ENCODE measurements at places on chromosomes 16 and 17.

GRCh38 chr16:83762141-83762991 is 45.4 kb upstream of the HSBP1 start:
- no peak for DNase-seq

DNA sequence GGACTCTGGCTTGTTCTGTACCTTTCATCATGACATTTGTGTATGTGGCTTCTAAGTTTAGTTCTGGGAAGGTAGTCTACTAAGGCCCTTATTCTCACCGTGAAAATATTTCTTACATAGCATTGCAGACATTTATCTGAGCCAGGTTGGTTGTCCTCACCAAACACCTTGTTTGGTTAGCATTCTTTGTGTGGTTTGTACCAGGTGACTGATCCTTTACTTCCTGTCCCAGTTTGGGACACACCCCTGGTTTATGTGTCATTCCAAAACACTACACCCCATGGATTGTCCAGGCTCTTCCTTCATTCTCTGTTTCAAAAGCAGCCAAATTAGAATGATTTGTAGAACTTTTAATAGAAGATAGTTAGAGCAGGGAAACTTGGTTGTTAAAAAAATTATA is 23.2 kb upstream of the DUSP14 start:
- DNase-seq = no peak

- no peak for DNase-seq
Measured at GRCh38 chr17:27247071-27247957, 46.6 kb upstream of the WSB1 start.

DNA sequence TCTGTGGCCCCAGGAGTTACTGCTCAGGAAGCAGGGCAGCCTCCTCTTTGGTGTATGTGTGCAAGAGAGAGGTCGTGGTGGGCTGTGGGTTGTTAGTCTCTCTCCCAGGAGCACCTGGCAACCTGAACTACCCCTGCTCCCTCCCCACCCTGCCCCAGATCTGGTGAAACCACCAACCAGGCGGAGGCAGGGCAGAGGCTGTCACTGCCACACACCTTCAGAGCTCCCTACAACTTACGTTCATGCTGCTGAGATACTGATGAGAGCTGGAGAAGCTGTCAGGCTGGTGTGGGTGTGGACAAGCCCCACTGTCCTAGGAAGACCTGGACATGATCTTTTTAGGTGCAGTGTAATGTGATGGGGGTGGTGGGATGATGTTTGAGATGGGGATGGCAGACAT is 24.3 kb downstream of the GOSR2 start:
- no peak for DNase-seq

- no peak for DNase-seq
Measured at GRCh38 chr17:67035131-67036083, 8.9 kb upstream of the CACNG1 start.

DNA sequence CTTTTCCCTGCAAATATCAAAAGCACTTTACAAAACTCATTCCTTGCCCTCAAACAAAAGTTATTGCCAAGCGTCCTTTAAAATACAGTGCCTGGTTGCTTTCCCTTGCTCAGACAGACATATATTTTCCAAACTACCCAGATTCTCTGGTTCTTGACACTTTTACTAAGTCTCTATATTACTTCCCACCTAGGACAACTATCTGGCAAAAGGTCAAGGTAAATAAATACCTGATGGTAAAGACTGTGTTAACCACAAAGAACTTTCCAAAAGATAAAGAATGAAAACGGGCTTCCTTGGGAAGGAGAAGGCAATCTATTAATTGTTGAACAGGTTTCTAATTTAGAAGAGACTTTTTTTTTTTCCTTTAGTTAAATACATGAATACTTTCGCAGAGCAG is 1.9 kb downstream of the HS3ST3A1 start:
- no peak for DNase-seq

DNA sequence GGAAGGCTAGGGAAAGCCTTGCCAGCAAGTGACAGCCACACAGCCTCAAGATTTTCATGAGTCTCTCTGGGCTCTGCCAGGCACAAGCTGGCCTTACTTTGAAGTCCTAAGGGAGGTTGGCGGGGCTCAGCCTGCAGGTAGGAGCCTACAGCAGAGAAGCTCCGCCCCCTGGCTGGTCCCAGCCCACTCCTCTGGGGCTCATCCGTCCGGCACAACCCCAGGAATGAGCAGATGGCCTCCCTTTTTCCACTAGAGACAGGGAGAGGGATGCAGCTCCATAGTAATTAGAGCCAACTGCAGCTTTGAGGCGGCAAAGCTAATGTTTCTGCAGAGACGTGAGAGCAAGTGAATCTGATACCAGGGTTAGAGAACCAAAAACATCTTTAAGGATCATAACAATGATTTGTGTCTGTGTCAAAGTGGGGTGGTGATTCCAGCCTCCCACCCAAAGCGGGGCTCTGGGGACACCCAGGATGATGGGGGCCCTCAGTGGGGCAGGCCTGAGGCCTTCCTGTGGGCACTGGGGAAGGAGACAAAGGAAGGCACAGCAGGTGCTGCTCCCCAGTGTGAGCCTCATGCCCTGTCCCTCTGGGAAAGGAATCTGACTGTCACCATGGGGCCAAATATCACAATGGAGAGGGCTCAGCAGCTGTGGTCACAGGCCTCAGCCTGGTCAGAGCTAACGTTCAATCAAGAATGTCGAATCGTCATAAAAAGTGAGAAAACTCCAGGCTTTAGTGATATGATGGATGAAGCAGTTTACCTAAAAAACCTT is 61.5 kb downstream of the RBFOX3 start:
- no peak for DNase-seq

GRCh38 chr16:943971-944370 is 26.8 kb downstream of the LMF1 start:
- no peak for DNase-seq

- DNase-seq = no peak
Measured at GRCh38 chr17:49603238-49603637, 27.6 kb downstream of the NXPH3 start.

DNA sequence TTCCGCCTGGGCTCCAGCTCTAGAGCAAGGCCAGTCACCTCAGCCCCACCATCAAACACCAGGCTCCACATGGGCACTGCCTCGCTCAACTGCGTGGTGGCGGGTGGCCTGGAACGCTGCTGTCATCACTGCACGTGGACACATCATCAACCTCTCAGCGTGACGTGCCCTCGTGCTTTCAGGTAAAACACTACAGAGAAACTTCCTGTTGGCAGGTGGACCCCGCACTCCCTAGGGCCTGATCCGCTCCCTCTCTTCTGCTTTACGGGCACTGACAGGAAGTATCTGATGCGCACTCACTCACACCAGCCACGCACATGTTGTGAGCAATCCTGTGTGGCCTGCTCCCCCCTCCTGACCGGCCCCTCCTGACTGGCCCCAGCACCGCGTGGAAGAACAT is 87.4 kb downstream of the ANKRD11 start:
- no peak for DNase-seq

DNA sequence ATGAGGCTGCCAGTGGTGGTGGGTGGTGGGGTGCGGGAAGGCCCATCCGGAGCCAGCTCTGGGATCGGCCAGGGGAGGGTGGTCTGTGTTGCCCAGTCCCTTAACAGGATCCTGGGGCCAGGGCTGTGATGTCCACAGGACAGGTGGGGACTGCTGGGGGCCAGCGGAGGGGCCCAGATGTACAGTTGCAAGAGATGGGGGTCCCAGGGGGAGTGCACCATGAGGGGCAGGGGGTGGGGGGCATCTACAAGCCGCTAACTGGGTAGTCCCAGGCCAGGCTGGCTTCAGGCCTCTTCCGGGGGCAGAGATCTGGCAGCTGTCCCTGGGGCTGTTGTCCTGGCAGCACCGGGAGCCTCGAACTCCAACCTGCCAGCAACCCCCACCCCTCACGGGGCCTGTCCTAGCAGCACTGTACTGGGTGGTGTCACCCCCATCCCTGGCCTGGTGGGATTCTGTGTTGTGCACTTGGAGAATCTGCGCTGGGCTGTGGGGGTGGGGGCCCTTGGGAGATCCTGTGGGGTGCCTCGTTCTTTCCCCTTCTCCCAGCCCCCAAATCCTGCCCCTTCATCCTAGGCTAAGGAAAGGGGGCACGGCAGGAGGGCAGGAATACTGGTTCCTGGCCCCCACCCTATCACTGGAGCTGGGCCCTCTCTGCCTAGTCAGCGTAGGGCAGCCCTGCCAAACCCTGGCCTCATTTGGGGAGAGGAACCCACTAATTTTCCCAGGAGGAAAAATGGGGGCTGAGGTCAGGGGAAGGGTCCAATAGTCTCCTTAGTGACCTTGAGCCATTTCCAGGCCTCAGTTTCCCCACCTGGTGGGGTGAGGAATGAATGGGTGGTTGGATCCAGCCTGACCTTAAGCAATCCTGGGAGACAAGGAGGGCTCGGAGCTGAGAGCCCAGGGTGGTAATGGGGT is 1.4 kb downstream of the MTSS2 start:
- no peak for DNase-seq

DNA sequence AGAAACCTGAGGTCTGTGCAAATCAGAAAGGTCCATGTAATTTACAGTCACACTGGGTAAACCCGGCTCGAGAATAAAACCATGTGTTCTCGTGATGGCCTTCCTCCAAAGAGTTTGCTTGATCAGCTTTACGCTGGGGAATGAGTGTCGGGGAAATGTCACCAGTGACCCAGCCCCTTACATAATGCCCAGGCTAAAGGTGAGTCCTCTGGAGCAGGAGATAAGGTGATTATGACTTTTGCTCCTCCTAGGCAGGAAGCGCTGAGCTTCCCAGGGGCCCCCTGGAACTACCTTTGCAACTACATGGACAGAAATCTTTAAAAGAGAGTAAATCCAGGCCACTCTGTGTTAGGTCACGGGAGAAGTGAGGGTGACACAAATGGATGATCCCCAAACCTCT is 15.7 kb downstream of the SLC6A4 start:
- DNase-seq = no peak

GRCh38 chr17:79011451-79012147 is 2.0 kb upstream of the CANT1 start:
- DNase-seq = no peak

- no peak for DNase-seq
Measured at GRCh38 chr17:6713130-6713917, at the start of gene SLC13A5. Gene SLC13A5 (minus strand): TSS chr17:6713369. CDS start chr17:6713333, 36 bp downstream.

GRCh38 chr17:67244431-67245072 is 444 bp downstream of the HELZ start:
- no peak for DNase-seq

DNA sequence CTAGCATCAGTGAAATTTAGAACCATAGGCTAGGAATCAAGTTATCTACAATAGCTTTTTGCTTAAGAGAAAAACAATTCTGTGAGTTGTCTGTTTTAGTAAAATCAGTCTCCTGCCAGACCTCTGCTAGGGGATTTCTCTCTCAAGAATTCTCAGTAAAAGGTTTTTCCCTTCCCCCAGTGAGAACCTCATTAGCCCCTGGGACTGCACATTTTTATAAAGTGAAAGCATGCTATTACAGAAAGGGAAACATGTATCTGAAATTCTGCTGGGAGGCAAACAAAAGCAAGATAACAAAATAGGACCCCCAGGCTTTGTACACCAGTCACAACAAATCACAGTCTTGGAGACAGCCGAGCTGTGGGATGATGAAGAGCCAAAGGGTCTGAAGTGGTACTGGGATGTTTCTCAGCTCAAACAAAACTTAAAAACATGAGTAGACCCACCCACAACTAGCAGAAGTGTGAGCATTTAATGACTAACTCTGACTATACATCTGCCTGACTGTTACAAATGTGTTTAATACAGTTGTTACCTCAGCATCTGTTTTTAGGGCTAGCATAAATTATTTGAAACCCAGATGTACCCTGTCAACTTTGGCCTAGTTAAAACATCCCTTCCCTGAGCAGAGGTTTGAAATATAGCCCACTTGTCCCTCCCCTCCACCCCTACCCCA is 20.0 kb upstream of the GLG1 start:
- no peak for DNase-seq

GRCh38 chr17:40264458-40265185 is 23.1 kb upstream of the CDC6 start:
- DNase-seq = no peak

GRCh38 chr17:69581061-69581961 is 166.8 kb downstream of the MAP2K6 start:
- no peak for DNase-seq

DNA sequence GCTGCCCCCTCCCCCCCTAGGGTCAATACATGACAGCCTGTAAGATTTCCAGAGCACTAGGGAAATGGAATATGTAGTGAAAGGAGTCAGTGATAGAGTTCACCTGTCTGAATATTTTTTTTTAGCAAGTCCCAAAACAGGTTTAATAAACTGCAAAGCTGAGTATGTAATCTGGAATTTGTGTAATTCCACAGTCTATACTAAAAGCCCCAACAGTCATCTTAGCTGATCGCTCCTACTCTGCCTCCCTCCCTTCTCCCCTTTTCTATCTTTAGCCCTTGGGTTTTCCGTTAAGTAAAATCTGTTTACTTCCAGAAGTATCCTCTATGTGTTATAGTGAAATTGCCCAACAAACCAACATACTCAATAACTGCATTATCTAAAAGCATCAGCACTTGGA is 3.5 kb downstream of the CDH13 start:
- DNase-seq = no peak

- DNase-seq = no peak
Measured at GRCh38 chr17:40538019-40538935, 27.0 kb downstream of the CCR7 start.

- DNase-seq = no peak
Measured at GRCh38 chr17:82923366-82924113, 83.7 kb upstream of the ZNF750 start.

- no peak for DNase-seq
Measured at GRCh38 chr16:27703545-27703944, 153.6 kb downstream of the KATNIP start.

DNA sequence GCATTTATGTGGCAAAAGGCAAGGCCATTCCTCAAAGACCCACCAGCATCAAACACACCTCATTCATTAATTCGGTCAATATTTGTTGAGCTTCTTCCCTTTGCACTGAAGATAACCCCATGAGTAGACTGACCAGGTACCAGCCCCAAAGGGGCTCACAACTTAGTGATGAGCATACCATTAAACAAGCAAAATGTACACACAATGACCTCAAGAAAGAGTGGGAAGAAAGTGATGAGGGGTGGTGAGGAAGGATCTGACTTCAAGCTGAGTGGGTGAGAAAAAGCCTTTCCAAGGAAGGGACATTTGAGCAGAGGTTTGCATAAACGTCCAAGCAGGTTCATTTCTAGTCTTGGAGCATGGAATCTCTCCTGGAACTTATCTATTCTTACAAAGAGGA is 562.5 kb downstream of the TOX3 start:
- no peak for DNase-seq

- peak; percentile 26 for DNase-seq
Measured at GRCh38 chr17:15169676-15170075, 95.5 kb downstream of the PMP22 start.

GRCh38 chr17:37801171-37801570 is 56.3 kb upstream of the HNF1B start:
- DNase-seq = no peak

DNA sequence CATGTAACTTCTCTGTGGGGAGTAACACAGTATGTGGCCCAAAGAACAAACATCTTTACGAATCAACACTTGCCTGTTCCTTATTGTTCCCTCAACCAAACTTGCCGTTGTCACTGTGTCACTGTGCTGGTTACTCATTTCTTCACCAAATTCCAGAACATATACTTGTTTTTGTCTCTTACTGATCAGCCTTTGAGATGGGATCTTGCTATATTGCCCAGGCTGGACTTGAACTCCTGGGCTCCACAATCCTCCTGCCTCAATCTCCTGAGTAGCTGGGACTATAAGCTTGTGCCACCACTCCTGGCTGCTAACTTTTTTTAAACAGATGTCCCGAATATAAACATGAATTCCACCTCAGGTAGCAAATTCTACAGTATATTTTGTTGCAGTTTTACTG is 115.1 kb downstream of the PARN start:
- DNase-seq = no peak

GRCh38 chr17:59783221-59784047 is 76.0 kb downstream of the VMP1 start:
- DNase-seq = no peak

- DNase-seq = no peak
Measured at GRCh38 chr17:18947866-18948265, 4.1 kb upstream of the SLC5A10 start.

Measured in kidney epithelial cell (primary cell).